T47D (cell line): ENCODE measurements at places on chromosomes 4 and X.

GRCh38 chr4:47597696-47598095 lies 112.6 kb downstream of the ATP10D start:
- no peak for DNase-seq

DNA sequence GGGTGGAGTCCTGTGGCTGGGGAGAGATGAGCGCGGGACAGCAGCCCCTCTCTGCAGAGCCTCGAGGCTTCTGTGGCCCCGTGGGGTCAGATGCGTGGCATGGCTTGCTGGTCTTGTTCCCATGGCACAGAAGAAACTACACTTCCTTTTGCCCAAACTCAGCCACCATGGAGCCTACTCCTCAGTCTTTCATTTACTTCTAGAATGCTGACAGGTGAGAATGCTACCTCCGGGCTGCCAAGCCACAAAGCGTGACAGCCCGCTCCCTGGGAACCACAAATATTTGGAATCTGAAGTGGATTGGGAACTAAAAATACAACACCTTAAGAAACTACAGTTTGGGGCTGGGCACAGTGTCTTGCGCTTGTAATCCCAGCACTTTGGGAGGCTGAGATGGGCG lies 98.0 kb downstream of the TRAPPC11 start:
- peak; percentile 73 for DNase-seq

GRCh38 chr4:72397314-72397713 lies 171.7 kb downstream of the ADAMTS3 start:
- no peak for DNase-seq

DNA sequence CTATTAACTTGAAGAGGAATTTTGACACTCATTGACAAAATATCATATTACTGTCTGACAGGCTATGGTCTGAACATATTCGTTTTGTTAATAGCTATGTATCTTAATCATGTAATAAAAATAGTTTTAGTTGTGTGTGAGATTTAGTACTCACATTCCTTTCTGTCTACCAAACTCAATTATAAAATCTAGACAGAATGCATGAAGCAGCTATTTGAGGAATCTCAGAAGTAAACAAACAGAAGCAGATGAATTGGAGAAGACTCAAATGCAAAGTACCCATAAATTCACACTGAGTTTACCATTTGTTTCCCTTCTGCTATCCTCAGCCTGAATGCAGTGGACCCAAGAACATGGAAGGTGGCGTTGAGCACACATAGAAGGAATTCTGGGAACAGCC lies 841.6 kb upstream of the AADAT start:
- DNase-seq = peak; percentile 3

GRCh38 chr4:138107023-138107422 lies 135.1 kb downstream of the SLC7A11 start:
- no peak for DNase-seq

DNA sequence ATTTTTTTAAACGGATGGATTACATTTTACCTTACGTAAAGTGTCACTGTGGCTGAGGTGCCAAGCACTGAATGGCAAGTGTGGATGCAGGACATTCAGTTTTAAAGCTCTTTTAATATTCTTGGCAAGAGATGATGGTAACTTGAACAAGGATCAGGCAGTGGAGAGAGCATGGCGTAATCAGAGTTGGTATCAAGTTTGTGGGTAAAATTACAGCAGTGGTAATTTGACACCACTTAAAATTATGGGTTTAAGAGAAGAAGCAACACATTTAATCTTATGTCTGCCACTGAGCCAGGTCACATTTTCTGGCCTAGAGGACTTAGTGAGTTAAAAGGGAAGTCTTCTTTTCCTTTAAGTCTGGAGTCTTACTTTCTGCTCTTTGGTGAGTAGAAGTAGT lies 100.5 kb downstream of the NAA11 start:
- no peak for DNase-seq

GRCh38 chr4:98601708-98602107 lies 56.7 kb downstream of the TSPAN5 start:
- no peak for DNase-seq

GRCh38 chrX:70436343-70436742 lies 8.3 kb upstream of the DLG3 start:
- no peak for DNase-seq

- DNase-seq = no peak
Observed at GRCh38 chr4:52617336-52618020, 41.6 kb downstream of the USP46 start.

GRCh38 chr4:121009578-121010478 lies 62.5 kb downstream of the NDNF start:
- no peak for DNase-seq

GRCh38 chr4:38230821-38231563 lies 270.8 kb downstream of the PTTG2 start:
- no peak for DNase-seq

GRCh38 chrX:45621376-45622041 lies 420.8 kb upstream of the DIPK2B start:
- DNase-seq = no peak

DNA sequence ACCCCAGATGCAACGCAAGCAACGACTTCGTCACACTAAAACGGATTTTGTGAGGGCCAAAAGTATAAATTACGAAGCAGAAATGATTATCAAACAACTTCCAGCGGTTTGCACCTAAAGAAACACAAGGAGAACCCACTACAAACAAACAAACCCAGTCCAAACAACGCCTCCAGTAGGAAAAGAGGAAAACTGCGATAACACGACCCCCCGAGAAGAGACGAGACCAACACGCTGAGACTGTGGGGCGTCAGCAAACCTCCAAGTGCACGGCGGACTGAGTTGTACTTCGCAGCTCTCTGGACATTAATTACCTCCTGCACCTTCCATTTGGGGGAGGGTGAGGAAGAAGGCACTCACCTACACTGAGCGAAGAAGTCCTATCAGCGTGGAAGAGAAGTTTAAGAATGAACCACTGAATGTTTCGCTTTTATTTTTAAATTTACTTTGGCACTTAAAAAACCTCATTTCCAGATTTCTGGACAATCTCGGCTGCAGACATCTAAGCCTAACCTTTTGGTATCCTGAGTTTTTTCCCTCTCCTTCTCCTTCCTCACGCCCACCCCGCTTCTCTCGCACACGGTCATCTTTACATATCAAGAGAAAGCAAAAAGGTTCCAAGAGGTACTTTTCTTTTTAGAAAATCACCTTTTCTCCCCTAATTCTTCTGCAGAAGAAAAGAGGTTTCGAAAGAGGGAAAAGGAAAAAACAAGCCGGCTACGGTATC lies at the start of gene MAB21L2:
Gene MAB21L2 (plus strand): TSS at position 6 of the 727 bp plus-strand sequence. CDS start 879 bp downstream, outside the sequence.
- no peak for DNase-seq
